ENCODE measurements at places on chromosomes 3 and 15. TPM values are rescaled to one million over a fixed set of nuclear protein-coding genes. Genes with fewer than 3 reads are reported as not detected.

GRCh38 chr3:119703820-119704531 lies 1.2 kb downstream of the CFAP91 start:
- H3K4me1 ChIP-seq, result peaks cover 7% of the 10 kb centered on the region
- no peak overlapping the region for H3K4me3 ChIP-seq
- no peaks in the 10 kb centered on the region for H3K36me3 ChIP-seq

- no peaks in the 10 kb centered on the region for H3K27me3 ChIP-seq
- peaks cover 9% of the 10 kb centered on the region for H3K36me3 ChIP-seq
- H3K4me3 ChIP-seq, result no peak overlapping the region
- H3K4me1 ChIP-seq, result peaks cover 3% of the 10 kb centered on the region
- DNase-seq, result no peak
Observed at GRCh38 chr3:43309372-43310305, 23.3 kb downstream of the SNRK start.

- H3K36me3 ChIP-seq, result no peaks in the 10 kb centered on the region
- no peaks in the 10 kb centered on the region for H3K4me1 ChIP-seq
- H3K27ac ChIP-seq, result no peak overlapping the region
- H3K4me3 ChIP-seq, result no peak overlapping the region
Observed at GRCh38 chr15:79442911-79443310, 10.8 kb downstream of the MINAR1 start.

GRCh38 chr15:27782125-27782524 lies 317.0 kb downstream of the OCA2 start:
- H3K36me3 ChIP-seq, result no peaks in the 10 kb centered on the region
- H3K4me3 ChIP-seq, result no peak overlapping the region
- no peaks in the 10 kb centered on the region for H3K27me3 ChIP-seq
- no peak for DNase-seq

DNA sequence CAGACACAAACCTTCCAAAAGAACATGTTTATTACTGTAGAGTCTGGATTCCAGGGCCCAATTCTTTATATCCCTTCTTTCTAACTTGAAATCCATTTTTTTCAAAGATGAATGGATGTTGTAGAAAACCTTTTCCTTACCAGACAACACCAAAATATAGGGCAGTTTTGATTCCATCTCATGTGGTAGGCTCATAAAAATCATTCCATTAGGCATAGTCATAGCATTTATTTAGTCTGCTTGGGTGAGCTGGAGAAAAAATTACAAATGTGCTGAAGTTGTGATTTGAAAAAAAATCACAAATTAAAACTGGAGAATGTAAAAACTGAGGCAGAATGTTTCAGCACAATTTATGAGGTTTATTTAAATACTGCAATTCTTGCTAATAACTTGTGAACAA lies 199.3 kb upstream of the TBC1D5 start:
- H3K4me1 ChIP-seq, result no peaks in the 10 kb centered on the region
- H3K4me3 ChIP-seq, result no peak overlapping the region
- no peak for DNase-seq
- no peaks in the 10 kb centered on the region for H3K27me3 ChIP-seq
- H3K36me3 ChIP-seq, result no peaks in the 10 kb centered on the region

- H3K4me3 ChIP-seq, result no peak overlapping the region
- no peak for DNase-seq
- H3K27ac ChIP-seq, result no peak overlapping the region
- H3K36me3 ChIP-seq, result no peaks in the 10 kb centered on the region
Observed at GRCh38 chr3:190676481-190676880, 162.6 kb downstream of the IL1RAP start.

Gene BOC
- polyA plus RNA-seq, result 0.10 TPM

Gene GPR87
- not detected for polyA plus RNA-seq

Gene CFAP92
- 0.10 TPM for polyA plus RNA-seq
